ENCODE measurements at places on chromosomes 4 and X.

GRCh38 chr4:7700665-7701064 is 239.0 kb downstream of the AFAP1 start:
- no peak for DNase-seq

DNA sequence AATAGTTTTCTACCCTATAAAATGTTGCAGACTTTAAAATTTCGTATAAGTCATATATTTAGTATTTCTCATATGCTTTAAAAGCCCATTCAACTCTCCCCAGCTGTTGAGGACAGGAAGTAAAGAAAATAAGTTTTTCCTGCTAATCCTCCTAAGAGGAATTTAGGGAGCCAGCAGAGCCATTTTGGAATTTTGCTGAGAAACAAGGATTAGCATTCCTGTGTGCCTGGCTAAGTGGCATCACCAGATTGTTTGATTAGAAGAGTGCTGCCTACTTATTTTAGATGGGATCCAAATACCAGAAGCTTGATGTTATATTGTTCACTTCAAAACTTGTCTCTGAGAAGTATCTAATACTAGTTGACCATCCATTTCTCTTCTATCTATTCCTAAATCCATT is 131.2 kb upstream of the HHIP start:
- no peak for DNase-seq

DNA sequence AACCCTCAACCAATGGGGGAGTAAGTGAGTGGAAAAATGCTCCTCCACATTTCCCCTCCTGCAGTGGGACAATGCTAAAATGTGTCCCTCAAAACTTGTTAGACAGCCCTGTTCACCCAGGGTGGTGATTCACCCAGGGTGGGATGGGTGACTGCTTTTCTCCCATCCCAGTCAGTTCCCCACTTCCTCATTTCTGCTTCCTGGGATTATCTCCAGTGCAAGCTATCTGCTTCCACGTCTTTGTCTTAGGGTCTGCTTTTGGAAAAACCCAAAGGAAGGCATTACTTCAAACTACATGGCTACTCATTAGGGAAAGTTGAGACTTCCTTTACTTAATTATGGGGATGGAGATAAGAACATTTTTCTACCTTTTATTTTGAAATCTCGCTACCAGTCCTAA is 45.5 kb downstream of the ETNPPL start:
- no peak for DNase-seq

DNA sequence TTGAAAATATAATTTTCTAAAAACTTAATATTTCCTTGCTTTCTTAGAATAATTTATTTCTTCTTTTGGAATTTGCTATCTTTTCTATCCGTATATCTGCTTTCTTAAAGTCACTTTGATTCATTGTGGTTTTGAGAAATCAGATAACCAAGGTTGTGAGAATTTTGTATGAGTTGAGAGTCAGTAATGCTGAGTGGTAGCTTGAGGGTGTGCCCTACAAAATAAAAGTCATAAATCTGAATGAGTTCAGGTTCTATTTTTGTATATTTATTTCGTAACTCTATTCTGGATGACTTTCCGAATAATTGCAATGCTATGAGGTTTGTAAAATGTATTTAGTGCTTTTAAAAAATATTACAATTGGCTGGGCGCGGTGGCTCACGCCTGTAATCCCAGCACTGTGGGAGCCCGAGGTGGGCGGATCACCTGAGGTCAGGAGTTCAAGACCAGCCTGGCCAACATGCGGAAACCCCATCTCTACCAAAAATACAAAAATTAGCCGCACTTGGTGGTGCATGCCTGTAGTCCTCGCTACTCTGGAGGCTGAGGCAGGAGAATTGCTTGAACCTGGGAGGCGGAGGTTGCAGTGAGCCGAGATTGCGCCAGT is 8.9 kb downstream of the COPS4 start:
- no peak for DNase-seq

DNA sequence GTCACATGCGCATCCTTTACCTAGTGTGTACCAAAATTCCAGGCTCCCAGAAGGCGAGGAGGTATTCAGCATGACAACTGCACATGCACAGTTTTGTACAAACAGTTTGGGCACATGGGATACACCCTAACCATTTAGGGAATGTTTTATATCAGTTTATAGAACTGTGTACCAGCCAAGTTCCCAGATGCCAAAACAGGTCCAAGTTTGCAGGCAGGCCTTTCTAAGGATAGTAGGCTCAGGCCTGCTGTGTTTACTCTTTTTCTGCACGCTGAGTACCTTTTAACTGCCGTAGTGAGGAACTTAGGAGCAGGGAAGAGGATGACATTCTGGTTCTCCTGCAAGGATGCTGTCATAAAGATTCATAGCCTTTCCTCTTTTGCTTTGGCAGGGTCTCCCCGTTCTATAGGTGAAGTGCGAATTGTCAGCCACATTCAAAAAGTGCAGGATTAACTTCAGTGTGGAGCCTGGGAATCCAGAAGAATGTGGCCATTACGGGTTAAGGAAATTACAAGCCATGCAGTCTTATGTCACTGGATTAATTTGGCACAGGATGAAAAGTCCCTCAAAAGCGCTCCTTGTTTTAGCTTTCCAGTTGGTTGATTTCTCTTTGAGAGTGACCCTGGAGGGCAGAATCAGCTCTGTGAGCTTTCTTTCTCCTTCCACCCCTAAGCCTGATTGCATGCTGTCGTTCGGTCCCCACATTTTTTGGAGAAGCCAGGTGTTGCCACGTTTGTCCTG is 259.8 kb downstream of the ARHGAP10 start:
- DNase-seq, result no peak

DNA sequence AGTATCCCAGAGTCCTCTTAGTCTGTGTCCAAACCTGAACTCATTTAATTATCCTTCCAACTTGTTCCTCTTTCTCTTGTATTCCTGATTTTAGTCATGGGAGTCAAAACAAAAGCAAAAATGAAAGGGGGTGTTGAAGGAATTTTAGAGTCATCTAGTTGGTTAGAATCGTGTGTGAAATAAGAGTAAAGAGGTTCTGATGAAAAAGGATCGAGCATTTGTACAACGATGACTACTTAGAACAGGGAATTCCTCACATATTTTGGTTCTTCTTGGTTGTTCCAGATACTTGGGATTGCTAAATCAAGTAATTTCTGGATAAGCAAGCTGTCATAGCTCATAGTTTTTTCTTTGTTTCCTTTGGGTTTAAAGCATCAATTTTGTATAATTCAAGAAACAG is 194.4 kb downstream of the BCOR start:
- no peak for DNase-seq

GRCh38 chrX:15437724-15438123 is 53.5 kb upstream of the VEGFD start:
- no peak for DNase-seq

DNA sequence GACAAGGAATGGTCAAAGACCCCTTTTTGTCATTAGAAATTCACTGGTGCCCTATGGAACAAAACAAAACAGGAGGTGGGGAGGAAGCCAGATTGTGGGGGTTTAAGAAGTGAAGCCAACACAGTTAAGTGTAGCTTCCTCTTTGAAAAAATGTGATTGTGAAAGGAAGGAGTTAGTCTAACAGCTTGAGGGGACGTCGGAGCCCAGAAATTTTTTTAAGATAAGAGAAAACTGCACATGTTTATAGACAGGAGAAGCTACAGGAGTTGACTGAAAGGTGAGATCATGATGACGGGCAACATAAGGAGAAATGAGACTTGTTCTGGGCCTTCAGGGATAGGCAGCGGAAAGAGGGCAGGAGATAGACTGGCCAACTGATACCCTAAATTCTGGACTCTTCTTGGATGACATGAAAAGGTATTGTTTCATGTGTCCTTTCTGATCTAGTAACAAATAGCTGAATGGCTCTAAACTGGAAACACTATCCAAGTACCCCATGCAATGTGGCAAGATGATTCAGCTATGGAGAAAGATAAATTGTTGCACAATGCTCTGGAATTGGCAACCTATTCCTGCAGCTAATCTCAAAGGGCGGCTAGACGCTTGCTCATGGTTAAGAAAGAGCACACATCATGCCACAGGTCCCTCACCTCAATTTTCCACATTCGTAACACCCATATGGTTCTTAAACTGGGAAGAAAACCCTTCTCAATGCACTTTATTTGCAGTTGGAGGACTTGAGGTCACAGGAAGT is 3.7 kb upstream of the HDAC8 start:
- DNase-seq, result no peak

DNA sequence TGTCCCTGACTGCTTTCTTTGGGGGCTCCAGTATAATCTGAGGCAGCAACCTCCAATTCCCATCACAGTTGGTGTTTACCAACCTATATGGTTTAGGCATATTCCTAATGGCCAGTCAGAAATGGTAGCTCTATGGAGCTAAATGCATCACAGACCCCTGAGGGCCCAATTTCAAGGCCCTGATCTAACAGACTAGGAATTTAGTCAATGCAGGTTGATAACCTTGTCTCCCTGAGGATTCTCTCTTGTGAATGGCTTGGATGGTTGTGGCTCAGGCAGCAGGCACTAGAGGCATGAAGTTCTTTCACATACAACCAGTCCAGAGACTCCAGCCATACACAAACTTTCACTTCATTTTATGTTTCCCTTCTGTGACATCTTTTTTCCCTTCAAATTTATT is 59.4 kb downstream of the TMPRSS11F start:
- no peak for DNase-seq

DNA sequence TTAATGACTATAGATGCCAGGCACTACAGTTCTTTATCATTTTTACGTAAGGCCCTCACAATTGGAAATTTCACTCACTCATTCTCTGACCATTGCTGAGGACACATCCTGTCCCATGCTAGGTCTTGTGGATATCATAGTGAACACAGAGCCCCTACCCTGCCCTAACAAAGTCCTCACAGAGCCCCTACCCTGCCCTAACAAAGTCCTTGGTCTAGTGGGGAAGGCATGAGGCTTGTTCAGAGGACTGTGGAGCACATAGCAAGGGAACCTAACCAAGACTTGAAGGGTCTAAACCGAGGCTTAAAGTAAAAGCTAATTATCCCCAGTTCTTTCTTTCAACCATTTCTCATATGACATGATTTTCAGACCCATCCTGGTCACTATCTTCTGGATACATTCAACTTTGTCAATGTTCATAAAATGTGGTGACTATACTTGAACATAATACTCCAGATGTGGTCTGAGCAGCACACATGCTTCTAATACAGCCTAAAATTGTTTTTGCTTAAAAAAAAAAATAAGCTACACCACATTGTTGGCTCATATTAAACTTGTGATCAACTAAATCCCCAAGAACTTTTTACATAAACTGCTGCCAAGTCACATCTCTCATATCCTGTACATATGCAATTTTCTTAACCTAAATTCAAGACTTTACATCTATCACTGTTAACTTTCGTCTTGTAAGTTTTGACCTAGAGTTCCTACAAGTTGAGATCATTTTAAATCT is 77.0 kb downstream of the GPC3 start:
- DNase-seq, result no peak

DNA sequence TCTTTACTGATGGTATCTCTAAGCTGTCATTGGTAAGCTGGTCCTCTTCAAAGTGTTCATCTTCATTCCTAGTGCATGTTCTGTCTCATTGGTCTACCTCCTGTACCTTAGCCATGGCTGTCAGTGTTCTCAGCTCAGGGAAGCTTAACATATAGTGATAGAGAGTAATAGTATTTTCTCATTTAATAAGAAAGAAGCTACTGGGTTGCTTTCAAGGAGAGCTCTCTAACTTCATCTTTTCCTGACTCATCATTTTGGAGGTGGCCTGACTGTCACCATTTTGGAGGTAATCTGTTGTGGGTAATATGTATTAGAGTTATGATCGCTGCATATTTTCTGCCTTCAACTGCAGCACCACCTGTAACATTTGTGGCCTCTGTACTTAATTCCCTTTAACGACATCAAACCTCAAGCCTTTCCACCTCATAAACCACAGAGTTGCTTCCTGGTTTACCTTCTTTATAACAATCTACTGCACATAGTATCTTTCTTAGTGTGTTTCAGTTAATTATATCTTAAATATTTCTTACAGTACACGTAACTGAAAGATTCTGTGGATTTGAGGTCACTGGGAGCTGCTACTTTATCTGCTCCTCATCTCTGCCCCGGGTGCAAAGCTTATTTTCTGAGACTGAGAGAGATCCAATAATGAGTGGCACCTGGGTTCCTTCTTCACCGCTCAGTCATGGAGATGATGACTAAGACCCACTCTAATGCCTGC is 474.0 kb upstream of the TECRL start:
- no peak for DNase-seq
